HCT116 (cell line): ENCODE measurements at places on chromosomes 1 and 21.

- DNase-seq: no peak
Observed at GRCh38 chr1:4017636-4018365, 117.7 kb upstream of the C1orf174 start.

DNA sequence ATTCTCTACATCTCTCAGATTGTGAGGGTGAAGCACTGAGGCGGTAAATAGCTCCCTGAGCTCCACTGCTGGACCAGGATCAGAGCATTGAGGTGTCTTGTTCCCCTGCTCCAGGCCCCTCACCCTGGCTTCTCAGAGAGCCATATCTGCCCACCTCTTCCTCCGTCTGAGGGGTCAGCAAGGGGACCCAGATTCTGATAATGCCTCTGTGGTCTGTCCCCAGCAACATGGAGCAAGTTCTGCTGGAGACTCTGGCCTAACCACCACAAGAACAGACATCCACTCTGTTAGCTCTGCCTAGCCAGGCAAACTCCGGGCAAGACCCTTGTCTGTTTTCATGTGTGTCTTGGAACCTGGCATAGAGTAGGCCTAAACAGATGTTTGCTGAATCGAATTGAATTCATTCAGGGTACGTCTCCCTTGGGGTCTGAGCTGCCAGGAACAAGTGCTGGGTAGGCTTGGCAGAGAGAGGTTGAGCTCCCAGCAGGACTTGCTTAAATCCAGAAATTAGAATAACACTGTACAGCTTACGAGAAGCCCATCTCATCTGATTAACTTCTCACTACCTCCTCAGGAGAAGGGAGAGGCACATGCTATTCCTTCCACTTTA, 2.3 kb downstream of the TRAF5 start:
- no peak for DNase-seq

GRCh38 chr1:34970220-34970735, 14.9 kb downstream of the TMEM35B start:
- no peak for DNase-seq

DNA sequence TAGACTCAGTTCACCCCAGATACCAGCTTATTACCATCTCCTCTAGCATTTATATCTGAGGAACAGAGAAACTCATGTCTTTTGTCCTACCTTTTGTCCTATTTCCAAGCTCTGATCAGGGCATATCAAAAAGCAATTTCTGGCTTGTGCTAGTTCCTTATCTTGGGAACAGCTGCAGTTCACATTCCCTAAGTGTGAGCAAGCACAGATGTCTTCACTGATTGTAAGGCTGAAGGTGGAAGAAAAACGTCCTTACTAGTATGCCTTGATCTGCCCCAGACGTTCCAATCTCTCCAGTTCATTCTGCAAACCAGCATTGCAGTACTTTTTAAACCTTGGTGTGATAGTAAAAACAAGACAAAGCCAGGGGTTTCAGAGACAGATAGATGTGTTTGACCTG, 139.8 kb downstream of the NCAM2 start:
- no peak for DNase-seq

DNA sequence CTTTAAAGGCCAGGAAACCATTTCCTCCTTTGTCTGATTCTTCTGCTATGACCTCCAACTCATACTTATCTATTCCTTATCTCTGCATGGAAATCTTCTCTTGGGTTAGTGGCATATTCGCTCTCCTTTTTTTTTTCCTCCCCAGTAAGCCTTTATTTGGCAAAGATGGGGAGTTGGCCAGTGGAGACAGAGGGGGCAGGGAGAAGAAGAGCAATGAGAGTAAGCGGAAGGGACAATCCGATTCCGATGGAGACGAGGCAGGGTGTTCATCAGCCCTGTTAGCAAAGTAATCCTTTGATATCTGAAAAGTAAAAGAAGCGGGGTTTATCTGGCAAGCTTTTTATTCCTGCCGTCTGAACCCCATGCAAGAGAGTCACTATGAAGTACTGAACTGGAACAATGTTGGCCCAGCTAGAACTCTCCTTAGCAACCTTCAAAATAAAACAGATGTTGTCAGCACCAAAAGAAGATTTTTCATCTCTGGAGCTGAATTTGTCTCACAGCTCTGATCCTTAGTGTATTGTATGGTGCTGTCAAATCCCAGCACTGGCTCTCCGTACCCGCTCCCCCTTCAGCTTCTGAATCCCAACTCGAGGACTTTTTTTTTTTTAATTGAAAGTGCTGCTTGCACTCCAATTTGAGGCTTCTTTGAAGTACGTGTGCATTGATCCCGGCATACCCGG, 40.9 kb downstream of the PTGFRN start:
- DNase-seq: no peak

- no peak for DNase-seq
Observed at GRCh38 chr1:53799141-53799540, 39.0 kb downstream of the NDC1 start.

DNA sequence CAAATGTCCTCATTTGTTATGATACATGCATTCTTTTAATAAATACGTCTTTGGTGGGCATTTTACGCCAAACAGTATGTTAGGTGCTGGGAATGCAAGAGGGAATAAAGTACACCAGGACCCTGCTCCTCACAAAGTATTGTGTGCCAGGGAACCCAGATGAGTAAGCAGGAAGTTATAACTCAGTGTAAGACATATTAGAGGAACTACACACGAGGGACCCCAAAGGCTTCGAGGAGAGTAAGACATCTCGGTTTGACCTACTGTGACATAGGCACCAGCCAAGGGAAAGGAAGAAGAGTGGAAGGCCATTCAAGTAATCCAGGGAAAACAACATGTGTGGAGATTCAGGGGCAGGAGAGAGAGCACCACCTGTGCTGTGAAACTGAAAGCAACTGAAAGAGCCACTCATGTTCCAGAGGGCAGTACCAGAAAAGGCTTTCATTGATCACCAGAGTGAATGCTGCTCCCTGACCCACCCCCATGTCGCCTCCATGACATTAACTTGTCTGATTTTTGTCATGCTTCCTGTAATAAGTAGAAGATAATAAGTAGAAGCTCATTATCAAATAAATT, 542.5 kb upstream of the PKN2 start:
- DNase-seq: no peak
